Cardiac atrium fibroblast (primary cell): ENCODE measurements at places on chromosomes 1 and 21. TPM values are rescaled to one million over a fixed set of nuclear protein-coding genes. Genes with fewer than 3 reads are reported as not detected.

TMEM61 gene
- total RNA-seq = not detected in 2 replicates

NCF2 gene
- total RNA-seq = not detected in 2 replicates

CERS2 gene
- 121 and 138 TPM in 2 replicates for total RNA-seq

SRGAP2B gene
- total RNA-seq = 23.6 and 42.4 TPM in 2 replicates

B4GALT2 gene
- 89.4 and 127 TPM in 2 replicates for total RNA-seq

SEMA6C gene
- total RNA-seq = 2.0 and 3.1 TPM in 2 replicates

SIM2 gene
- not detected in 2 replicates for total RNA-seq

SLC6A9 gene
- 9.0 and 21.7 TPM in 2 replicates for total RNA-seq
